Upper lobe of left lung (tissue), 6 donors: ENCODE measurements at places on chromosomes 11 and 22.

- H3K27me3 ChIP-seq = no peaks in the 10 kb centered on the region
- H3K4me3 ChIP-seq = no peak overlapping the region
- no peaks in the 10 kb centered on the region for H3K4me1 ChIP-seq
- no peak for DNase-seq
- H3K36me3 ChIP-seq = no peaks in the 10 kb centered on the region
These were observed 206.6 kb downstream of the GRIK4 start for GRCh38 chr11:120718171-120718570.

DNA sequence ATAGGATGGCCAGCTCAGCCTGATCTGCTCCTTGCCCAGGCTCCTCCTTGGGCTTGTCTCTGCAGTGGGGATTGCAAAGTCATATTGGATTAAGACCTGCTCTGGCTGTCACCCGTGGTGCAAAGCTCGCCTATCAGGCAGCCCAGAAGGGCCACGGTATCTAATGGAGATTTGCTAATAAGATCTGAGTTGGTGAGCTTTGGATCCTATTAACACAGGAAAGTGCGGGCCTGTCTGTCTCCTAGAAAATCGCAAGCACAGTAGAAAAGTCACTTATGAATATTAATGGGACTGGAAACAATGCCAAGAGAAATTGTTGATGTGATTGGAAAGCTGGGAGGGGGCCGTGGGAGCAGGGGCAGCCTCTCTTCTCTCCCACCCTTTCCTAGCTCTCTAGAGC is 72.8 kb downstream of the CHST1 start:
- no peak overlapping the region for H3K4me3 ChIP-seq
- H3K4me1 ChIP-seq = no peaks in the 10 kb centered on the region
- no peak for DNase-seq

GRCh38 chr22:45884201-45885062 is 92.5 kb downstream of the WNT7B start:
- no peaks in the 10 kb centered on the region for H3K36me3 ChIP-seq
- H3K4me3 ChIP-seq = no peak overlapping the region
- no peaks in the 10 kb centered on the region for H3K27me3 ChIP-seq
- no peak overlapping the region for H3K27ac ChIP-seq
- H3K4me1 ChIP-seq = no peaks in the 10 kb centered on the region
- DNase-seq = no peak

GRCh38 chr11:70129051-70129592 is 51.0 kb downstream of the ANO1 start:
- H3K4me1 ChIP-seq = peaks cover 11% of the 10 kb centered on the region
- H3K4me3 ChIP-seq = no peak overlapping the region
- H3K27ac ChIP-seq = no peak overlapping the region
- no peak for DNase-seq
- H3K36me3 ChIP-seq = no peaks in the 10 kb centered on the region

- H3K36me3 ChIP-seq = no peaks in the 10 kb centered on the region
- H3K4me1 ChIP-seq = no peaks in the 10 kb centered on the region
- no peak for DNase-seq
- H3K4me3 ChIP-seq = no peak overlapping the region
- H3K27me3 ChIP-seq = no peaks in the 10 kb centered on the region
These were observed 353.2 kb upstream of the TENM4 start for GRCh38 chr11:79794057-79794456.

DNA sequence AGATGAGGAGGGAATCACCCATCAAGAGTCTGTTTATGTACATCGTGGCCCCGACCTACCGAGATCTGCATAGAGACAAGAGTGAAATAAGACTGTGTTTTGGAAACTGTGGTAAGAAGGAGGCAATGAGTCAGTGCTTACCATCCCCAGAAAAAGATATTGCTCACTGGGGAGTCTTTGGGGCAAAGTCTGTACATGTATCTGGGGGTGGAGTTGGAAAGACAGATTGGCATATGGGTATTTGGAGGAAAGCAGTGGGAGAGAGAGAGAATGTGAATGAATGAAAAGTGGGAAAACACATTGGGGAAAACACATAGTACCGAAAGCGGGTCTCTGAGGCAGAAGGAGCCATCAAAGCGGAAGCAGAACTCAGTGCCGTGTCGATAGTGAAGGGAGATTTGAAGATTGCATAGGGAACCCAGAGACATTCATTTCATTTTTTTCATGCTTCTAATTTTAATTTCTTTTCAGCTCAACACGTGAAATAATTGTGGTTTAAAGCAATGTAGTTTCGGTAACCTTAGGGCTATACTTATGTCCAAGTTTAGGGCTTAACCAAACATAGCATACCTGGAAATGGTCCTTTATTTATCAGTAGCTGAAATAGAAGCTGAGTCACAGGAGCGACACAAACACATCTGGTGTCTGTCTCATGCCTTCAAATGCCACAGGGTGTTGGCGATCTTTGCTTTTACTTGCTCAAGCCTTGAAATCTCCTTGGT is 98.6 kb upstream of the CD44 start:
- no peak overlapping the region for H3K4me3 ChIP-seq
- H3K4me1 ChIP-seq = peaks cover 10% of the 10 kb centered on the region
- no peaks in the 10 kb centered on the region for H3K36me3 ChIP-seq
- no peaks in the 10 kb centered on the region for H3K27me3 ChIP-seq
- no peak for DNase-seq

DNA sequence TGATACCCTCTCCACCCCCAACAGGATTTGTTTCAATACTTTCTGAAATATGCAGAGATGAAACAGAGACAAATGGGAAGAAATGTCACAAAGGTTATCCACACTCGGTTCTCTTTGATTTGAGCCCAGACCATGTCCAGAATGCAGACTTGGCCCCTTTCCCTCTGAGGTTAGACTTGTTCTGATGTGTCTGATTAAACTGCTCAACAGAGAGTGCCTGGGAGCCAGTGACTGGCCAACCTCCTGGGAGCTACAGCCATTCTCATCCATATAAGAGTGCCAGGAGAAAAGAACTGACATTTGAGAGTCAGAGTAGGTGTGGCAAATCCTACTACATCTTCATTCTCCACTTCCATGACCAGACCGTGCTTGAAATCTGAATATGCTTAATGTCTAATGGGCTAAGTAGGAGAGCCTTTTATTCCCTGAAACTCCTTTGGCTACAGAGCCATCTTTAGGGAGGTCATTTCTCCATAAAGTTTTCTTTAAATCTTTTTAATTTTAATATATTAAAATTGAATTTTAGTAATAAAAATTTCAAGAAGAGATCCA is 201.4 kb downstream of the BLID start:
- no peak overlapping the region for H3K4me3 ChIP-seq
- H3K27me3 ChIP-seq = no peaks in the 10 kb centered on the region
- DNase-seq = no peak

DNA sequence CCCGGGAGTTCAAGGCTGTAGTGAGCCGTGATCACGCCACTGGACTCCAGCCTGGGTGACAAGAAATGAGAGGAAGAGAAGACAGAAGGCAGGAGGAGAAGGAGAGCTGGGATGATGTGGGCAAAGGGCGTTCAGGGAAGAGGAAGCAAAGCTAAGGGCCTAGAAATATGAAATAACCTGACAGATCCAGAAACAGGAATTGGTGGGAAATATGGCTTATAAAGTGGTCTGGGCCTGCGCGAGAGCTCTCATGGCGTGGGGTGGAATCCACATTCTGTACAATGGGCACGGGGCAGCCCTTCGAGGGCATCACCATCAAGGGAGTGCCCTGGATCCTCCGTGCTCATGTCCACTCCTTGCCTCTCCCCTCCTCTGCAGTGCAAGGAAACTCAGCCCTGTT is 46.8 kb upstream of the RASSF10 start:
- H3K36me3 ChIP-seq = no peaks in the 10 kb centered on the region
- DNase-seq = no peak
- H3K4me1 ChIP-seq = no peaks in the 10 kb centered on the region
- H3K27me3 ChIP-seq = no peaks in the 10 kb centered on the region
- H3K27ac ChIP-seq = no peak overlapping the region

- H3K27ac ChIP-seq = no peak overlapping the region
- peaks cover 6% of the 10 kb centered on the region for H3K4me1 ChIP-seq
- H3K36me3 ChIP-seq = no peaks in the 10 kb centered on the region
- no peak for DNase-seq
These were observed 145.0 kb upstream of the RAG2 start for GRCh38 chr11:36743039-36743438.

- H3K4me3 ChIP-seq = no peak overlapping the region
- H3K27me3 ChIP-seq = no peaks in the 10 kb centered on the region
- H3K27ac ChIP-seq = no peak overlapping the region
These were observed 1213.3 kb upstream of the RAG2 start for GRCh38 chr11:37811349-37811748.

GRCh38 chr11:80856066-80856465 is 1415.2 kb upstream of the TENM4 start:
- H3K36me3 ChIP-seq = no peaks in the 10 kb centered on the region
- no peak overlapping the region for H3K27ac ChIP-seq
- H3K4me1 ChIP-seq = no peaks in the 10 kb centered on the region
- H3K27me3 ChIP-seq = no peaks in the 10 kb centered on the region
- DNase-seq = no peak
- H3K4me3 ChIP-seq = no peak overlapping the region

DNA sequence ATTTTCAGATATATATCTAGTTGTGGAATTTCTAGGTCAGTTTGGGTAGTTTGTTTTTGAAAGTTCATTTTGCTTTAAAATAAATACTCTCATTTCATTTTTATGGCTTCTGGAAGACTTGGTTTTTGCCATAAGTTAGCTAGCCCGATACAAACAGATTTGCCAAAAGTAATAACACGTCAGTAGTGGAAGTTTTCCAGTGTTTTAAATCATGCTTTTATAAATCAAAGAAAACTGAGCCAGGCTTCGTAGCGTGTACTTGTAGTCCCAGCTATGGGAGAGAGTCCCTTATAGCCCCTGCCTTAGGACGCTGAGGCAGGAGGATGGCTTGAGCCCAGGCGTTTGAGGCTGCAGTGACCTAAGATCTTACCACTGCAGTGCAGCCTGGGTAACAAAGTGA is 21.7 kb upstream of the MICALL1 start:
- no peak overlapping the region for H3K27ac ChIP-seq
- no peak for DNase-seq
- peaks cover 77% of the 10 kb centered on the region for H3K36me3 ChIP-seq
- H3K4me3 ChIP-seq = no peak overlapping the region

- no peak for DNase-seq
- H3K4me1 ChIP-seq = no peaks in the 10 kb centered on the region
- no peaks in the 10 kb centered on the region for H3K27me3 ChIP-seq
- H3K36me3 ChIP-seq = peaks cover 38% of the 10 kb centered on the region
- no peak overlapping the region for H3K27ac ChIP-seq
These were observed 15.5 kb downstream of the DGCR8 start for GRCh38 chr22:20095521-20095920.

GRCh38 chr22:42726811-42727210 is 6.1 kb upstream of the A4GALT start:
- no peaks in the 10 kb centered on the region for H3K4me1 ChIP-seq
- no peaks in the 10 kb centered on the region for H3K27me3 ChIP-seq
- H3K4me3 ChIP-seq = no peak overlapping the region
- no peak for DNase-seq

- peaks cover 47% of the 10 kb centered on the region for H3K4me1 ChIP-seq
- H3K27ac ChIP-seq = peak overlapping the region; percentile 96
- peak overlapping the region; percentile 73 for H3K4me3 ChIP-seq
These were observed 860 bp downstream of the TMEM184B start for GRCh38 chr22:38271927-38272372.

DNA sequence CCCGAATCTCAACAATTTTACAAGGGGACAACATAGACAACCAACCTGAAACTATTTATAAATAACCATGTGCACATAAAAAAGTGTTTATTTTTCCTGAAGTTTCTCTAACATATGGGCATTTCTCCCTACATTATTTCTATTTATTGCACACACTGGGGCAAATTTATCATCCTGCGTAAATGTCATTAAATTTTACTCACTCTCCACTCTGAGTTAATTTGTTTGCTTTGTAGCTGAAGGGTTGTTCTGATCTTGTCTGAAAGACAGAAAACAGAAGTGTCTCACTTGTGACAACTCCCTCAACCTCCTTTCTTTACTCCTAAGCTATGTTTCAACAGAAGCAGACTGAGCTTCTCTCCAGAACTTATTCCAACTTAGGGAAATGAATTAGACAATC is 194.2 kb downstream of the HIPK3 start:
- H3K36me3 ChIP-seq = no peaks in the 10 kb centered on the region
- no peak overlapping the region for H3K27ac ChIP-seq
- DNase-seq = no peak
- H3K4me3 ChIP-seq = no peak overlapping the region
- H3K4me1 ChIP-seq = no peaks in the 10 kb centered on the region

DNA sequence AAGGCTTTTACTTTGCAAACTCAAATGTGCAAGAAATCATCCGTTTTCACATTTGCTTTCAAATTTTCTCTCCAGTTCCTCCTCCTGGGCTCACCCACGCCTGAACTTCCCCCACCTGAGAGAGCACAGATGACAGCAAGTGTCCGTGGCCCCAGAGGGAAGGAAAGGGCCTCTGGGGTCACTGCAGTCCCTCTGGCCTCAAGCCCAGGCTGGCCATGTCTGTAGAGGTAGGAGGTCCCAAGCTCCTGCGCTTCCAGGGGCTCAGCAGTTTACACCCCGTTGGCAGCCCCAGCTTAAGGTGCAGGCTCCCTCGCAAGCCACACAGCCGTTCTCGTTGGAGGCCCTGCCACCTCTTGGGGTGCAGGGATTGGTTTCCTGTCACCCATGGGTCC is 40.5 kb upstream of the PRDM11 start:
- H3K36me3 ChIP-seq = no peaks in the 10 kb centered on the region
- H3K4me1 ChIP-seq = peaks cover 6% of the 10 kb centered on the region
- H3K4me3 ChIP-seq = no peak overlapping the region

DNA sequence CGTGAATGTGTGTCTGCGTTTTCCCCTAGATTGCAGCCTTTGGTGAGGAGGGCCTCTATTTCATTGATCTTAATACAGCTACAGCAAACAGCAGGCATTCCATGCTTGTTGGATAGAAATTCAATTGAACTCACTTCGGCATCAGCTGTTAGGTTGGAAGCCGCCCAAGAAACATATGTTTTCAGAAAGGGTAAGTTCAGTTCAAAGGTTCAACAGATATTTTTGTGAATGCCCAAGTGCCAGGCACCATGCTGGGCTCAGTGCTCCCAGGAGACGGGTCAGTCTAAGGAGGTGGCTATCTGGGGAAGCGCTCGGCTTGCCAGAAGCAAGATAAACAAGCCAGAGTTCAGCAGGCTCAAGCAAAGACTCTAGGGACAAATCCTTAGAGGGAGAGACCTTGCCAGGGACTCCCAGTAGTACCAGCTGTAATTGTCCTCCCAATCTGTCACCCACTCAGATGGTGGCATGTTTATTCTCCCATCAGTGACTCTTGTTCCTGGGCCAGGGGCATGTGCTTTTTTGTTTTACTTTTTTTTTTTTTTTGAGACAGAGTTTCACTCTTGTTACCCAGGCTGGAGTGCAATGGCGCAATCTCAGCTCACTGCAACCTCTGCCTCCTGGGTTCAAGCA is 64.5 kb upstream of the LARGE1 start:
- H3K4me1 ChIP-seq = no peaks in the 10 kb centered on the region
- no peak overlapping the region for H3K27ac ChIP-seq
- H3K4me3 ChIP-seq = no peak overlapping the region
- H3K36me3 ChIP-seq = no peaks in the 10 kb centered on the region

- H3K4me1 ChIP-seq = peaks cover 67% of the 10 kb centered on the region
- no peaks in the 10 kb centered on the region for H3K27me3 ChIP-seq
- peak overlapping the region; percentile 96 for H3K27ac ChIP-seq
- DNase-seq = peak; percentile 80
These were observed 4.8 kb downstream of the PIM3 start for GRCh38 chr22:49965091-49966040.
